Activated T-cell treated with anti-CD3 and anti-CD28 coated beads, Interleukin-2, amount 50 U/mL, for 4 hours (primary cell): ENCODE measurements at places on chromosomes 7 and 10.

DNA sequence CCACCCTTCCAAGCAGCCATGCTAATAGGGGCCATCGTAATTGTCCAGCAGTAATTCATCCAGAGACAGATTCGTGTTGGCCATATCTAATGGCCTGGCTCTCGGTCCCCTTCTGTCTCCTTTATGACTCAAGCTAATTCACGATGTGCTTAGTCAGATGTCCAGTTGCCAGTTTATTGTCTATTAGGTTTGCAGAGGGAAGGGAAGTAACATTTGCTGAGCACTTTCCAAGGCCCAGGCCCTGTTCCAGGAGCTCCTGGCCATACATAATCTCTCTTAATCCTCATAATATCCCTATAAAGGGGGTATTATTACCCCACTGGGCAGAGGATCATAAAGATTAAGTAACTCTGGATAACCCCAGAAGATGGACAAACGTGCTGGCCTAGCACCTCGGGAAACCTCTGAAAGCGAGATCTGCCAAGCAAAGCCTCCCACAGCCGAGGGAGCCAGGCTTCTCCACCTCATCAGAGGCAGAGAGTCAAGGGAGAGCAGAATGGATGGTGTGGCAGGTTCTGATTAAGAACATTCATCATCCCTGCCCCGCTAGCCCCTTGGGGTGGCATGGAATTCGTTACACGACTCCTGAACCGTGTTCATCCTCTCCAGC, 153.7 kb downstream of the PLXNA4 start:
- DNase-seq: no peak

- no peak for DNase-seq
Measured at GRCh38 chr10:76435157-76435556, 1003.7 kb downstream of the LRMDA start.

DNA sequence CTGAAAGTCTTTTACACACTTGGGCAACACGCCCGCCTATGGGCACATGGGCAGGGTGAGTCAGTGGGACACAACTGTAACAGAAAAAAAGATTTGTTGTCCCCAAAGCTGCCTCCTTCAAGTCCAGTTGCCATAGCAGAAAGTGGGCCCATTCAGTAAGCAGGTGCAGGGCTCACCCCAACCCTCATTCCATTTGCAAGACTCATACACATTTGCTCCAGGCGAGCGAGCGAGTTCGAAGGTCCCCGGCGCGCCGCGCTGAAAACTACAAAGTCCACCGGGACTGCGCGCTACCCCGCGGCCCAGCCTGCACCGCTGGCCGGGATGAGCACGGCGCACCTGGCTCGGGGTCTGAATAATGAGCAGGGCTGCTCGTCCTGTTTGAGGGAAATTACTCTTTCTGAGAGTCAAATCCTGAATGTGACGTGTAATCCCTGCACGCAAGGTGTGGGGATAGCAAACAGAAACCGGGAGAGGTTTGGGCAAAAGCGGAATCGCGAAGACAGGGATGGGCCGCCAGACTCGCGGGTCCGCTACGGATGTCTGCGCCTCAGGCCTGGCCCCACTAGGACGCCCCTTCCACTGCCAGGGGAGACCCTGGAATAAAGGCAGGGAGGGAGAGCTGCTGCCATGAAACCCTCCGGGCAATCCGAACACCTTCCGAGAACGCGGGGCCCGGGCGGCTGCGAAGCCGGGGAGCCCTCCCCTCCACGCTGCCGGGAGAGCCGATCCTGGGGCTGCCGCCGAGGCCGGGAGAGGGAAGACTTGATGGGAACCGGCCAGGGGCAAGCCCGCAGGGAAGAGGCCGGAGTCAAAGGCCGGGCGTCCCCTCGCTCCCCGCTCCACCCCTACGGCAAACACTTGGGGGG, 982 bp downstream of the COBL start:
- no peak for DNase-seq

- no peak for DNase-seq
Measured at GRCh38 chr10:124480860-124481259, 19.2 kb downstream of the LHPP start.

GRCh38 chr10:69904533-69904932, 102.8 kb downstream of the COL13A1 start:
- no peak for DNase-seq

GRCh38 chr7:128884561-128885369, 22.1 kb downstream of the ATP6V1F start:
- DNase-seq: no peak

- DNase-seq: no peak
Measured at GRCh38 chr7:40177071-40177470, 42.3 kb downstream of the SUGCT start.

DNA sequence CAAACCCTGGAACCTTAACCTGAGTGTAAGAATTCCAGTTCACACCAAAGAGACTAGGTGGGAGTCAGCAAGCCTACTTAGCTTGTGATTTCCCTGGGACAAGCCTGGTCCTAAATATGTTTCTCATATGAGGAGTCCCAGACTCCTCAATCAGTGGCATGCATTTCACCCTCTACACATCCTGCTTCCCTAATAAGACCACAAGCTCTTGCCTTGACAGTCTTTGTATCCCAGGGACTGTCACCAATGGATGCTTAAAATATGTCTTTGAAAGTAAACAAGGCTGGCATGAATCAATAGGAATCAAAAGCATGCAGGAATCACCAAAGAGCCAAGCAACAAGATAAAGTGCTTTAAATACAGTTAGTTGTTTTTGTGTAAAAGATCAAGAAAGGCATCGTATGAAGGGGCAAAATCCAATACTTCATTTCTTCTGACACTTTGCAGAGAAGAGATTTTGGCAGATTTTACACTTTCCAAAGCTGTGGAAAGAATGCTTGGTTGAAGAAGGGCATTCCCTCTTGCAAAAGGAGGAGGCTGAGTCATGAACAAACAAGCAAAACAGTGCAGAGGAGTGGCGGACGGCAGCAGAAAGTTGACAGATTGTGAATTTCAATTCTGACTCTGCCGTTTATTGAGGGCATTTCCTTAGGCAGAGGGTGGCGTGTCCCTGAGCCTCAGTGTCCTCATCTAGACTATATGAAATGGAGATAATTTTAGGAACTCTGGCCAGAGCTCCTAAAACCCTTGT, 8.5 kb upstream of the NFE2L3 start:
- DNase-seq: no peak

DNA sequence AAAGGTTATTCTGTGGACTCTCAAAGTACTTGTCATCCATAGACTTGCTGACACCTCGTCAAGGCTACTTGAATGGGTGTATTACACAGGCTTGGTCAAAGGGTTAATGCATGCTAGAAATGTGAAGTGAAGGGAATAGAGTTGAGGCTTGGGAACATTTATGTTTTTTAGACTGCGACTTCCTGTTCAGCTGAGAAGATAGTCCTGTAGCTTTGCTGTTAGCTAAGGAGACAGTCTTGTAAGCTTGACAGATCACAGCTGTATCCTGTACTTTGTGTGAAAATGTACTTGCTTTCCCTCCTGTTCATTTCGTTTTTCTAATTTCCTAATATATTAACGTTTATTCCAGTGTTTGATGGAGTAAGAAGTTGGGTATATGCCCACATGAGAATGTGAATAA, 52.1 kb downstream of the ADD3 start:
- DNase-seq: no peak

DNA sequence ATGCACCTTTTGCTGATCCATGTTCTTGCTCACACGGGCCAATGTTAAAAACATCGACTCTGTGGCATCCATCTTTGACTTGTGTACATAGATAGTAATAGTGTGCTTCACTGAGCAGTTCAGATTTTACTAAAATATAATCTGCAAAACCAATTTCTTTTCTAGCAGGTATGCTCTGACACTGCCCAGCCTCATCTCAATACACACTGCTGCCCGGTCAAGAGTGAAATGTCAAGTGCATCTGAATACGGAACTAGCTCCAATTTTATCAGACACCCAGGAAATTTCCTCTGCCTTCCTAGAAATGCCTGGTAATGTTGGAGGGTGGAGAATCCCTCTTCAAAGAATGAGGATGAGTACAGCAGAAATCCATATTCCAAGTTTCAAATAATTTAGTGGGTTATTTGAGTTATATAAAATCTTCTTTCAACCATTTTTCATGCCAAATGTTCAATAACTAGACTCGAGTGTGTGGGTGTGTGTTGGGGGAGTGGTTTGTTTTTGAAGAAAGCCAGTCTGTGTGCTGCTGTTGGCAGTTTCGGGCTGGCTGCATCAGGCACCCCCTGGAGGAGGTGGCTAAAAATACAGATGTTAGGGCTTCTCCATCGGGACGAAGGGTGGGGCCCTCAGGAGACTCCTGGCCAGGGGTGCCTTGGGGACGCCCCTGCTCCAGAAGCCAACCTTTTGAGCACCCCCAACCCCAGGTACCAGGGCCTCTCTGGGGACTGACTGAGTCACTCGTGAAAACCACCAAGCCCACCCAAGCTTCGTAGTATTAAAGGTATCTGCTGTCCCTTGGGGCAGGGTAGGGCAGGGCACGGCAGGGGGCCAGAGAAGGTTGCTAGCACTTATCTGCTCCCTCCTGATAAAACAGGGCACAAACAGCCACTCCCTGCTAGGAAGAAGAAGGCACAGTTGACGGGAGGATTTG, 15.4 kb downstream of the CTBP2 start:
- DNase-seq: no peak

GRCh38 chr7:118040562-118040961, 143.4 kb upstream of the LSM8 start:
- no peak for DNase-seq

GRCh38 chr10:105770524-105771212, 1129.6 kb downstream of the SORCS3 start:
- no peak for DNase-seq
